ENCODE measurements at places on chromosomes 3 and 15. TPM values are rescaled to one million over a fixed set of nuclear protein-coding genes. Genes with fewer than 3 reads are reported as not detected.
A peak's percentile ranks its signal among the peaks of the same experiment; 100 is the strongest.

DNA sequence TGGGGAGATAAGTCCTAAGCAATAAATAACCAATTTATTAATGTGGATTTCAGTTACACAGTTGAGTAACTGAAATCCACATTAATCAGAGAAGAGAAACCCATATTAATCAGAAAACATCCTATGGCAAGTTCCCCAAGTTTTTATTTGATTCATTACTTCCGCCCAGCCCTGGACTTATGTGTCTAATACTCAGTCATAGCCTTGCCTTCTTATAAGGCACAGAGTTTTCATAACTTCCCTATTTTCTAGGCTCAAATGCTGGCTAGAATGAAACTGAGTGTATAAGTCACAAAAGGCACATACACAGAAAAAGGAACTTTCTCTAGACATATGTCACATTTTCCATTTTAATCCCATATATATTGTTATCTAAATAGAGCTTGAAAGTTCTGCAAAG is 28.8 kb downstream of the CD47 start:
- DNase-seq, result no peak

GRCh38 chr15:58066042-58066867 is 744 bp upstream of the ALDH1A2 start:
- peak; percentile 86 for DNase-seq

DNA sequence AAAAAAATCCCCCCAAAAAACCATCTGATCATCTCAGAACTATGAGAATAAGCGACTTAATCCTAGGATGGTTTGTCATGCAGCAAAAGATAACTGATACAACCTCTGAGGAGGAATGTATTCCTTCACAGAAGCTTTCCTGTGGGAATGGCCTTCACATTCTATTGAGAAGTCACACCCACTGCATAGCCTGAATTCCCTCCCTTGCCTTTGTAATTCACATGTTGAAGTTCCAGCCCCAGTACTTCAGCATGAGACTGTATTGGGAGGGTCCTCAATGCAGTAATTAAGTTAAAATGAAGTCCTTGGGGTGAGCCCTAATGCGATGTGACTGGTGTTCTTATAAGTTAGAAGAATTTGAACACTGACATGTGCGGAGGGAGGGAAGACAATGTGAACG is 395.2 kb downstream of the TUSC7 start:
- DNase-seq, result no peak

DNA sequence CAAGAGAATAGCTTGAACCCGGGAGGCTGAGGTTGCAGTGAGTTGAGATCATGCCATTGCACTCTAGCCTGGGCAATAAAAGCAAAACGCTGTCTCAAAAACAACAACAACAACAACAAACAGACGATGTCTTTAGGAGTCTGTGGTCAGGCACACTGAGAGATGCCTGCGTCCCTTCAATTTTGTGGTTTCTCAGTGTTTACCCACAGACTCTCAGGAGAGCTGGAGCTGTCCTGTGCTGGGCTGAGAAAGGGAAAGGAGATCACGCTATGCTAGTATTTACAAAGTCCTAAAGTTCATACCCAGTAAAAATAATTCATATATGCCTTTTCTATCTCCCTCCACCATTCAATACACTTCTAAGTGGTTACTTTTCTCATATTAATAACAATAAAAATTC is 6.3 kb downstream of the LAMP3 start:
- no peak for DNase-seq

DNA sequence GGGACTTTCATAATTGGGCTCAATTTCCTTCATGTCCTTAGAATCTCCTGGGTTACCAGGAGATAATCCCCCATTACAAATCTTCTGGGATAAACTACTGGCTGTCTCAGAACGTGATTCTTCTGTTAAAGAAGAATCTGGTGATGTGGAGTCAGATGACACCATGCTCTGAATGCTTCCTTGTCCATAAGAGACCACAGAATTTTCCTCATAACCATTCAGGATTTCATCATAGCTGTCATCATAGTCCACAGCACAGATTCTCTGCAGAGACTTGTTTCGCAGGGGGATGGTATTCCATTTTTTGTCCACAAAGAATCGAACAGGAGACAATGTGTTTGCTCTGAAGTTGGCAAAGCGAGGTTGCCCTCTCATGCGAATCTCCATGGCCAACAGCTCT is 109.8 kb upstream of the TSPAN3 start:
- DNase-seq, result no peak

- peak; percentile 22 for DNase-seq
These were observed 32.6 kb downstream of the HACD2 start for GRCh38 chr3:123552095-123552714.

DNA sequence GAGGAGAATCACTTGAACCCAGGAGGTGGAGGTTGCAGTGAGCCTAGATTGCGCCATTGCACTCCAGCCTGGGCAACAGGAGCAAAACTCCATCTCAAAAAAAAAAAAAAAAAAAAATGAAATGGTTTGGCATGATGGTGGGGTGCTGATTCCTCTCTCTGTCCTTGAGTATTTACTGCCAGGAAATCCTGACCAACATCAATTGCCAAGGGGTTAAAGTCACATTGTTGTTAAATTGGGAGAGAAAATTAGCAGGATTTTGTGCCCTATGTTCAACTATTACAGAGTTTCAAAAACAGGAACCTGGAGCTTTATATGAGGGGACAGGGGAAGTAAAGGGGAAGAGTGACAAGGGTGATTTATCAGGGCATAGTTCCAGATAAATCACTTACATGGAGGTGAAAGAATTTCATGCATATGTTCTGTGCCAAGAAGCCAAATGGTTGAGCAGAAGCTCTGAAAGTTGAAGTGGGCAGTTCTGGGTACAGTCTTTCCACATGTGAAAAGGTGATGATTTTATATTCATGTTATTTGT is 70.5 kb upstream of the TSEN2 start:
- DNase-seq, result no peak

DNA sequence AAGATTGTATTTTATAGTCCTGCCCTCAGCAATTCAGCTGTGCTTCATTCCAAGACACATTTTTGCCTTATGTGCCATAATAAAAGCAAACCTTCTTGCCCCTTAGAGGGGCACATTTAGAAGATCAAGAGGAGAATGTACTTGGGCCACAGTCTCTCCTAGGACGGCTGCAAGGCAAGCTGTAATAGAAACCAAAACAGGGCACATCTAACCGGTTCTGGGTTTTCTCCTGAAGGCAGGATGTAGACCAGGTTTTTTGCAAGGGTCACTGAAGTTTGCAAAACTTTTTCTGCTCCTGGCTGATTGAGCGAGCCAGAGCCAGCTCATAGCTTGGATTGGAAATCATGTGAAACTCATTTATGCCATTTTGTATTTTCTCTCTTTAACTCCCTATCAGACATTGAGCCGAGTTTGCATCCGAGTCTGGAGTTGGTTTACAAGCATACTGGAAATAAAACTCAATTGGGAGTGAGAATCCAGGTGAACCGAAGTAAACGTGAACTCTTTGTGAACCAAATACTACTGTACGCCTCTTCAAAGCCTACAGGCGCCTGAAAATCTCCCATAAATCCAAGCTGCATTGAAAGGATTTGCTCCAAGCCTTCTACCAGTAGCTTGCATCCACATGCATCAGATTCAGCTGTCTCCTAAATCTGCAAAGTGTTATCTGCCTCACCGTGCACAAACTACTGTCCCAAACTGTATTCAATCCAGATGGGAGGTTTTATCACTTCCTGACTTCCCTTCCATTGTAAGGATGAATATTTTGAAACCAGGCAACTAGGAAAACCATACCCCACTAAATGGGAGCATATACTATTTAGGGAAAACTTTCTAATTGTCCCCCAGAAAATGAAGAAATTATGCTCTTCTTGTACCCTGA is 60.9 kb upstream of the TSC22D2 start:
- DNase-seq, result no peak

GRCh38 chr3:123350971-123351370 is 97.9 kb downstream of the ADCY5 start:
- no peak for DNase-seq

DNA sequence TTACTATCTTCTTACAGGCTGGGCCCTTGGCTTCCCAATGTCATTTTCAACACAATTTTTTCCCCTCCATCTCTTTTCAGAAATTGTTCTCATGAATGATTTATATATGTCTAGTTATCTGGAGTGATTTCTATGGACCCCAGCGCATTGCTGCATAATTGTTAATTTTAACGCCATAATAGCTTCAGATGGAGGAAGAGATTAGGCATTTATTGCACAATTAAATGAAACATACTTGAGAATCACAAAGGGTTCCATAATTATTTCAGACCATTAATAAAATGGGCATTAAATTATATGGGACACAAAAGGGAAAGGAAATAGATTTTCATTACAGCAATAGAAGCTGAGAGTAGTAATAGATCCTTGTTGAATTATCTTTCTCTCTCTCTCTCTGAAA is 70.3 kb upstream of the SOX14 start:
- DNase-seq, result no peak

GRCh38 chr3:18989237-18989795 is 159.0 kb upstream of the KCNH8 start:
- no peak for DNase-seq

- no peak for DNase-seq
These were observed 105.6 kb upstream of the SLC4A7 start for GRCh38 chr3:27589795-27590194.

- DNase-seq, result no peak
These were observed 34.8 kb downstream of the PDHB start for GRCh38 chr3:58398669-58399333.

The SLC12A8 gene
- 4.6 TPM for total RNA-seq

The LYZL4 gene
- total RNA-seq, result not detected

The RAB11A gene
- 482 TPM for total RNA-seq

The SLC22A13 gene
- total RNA-seq, result 0.21 TPM

The ST6GAL1 gene
- total RNA-seq, result 27.3 TPM

The SLC35A5 gene
- 59.7 TPM for total RNA-seq

The ARGFX gene
- not detected for total RNA-seq

Data from neural progenitor cell (in vitro differentiated cells).